ENCODE measurements at places on chromosomes 7 and 10.

DNA sequence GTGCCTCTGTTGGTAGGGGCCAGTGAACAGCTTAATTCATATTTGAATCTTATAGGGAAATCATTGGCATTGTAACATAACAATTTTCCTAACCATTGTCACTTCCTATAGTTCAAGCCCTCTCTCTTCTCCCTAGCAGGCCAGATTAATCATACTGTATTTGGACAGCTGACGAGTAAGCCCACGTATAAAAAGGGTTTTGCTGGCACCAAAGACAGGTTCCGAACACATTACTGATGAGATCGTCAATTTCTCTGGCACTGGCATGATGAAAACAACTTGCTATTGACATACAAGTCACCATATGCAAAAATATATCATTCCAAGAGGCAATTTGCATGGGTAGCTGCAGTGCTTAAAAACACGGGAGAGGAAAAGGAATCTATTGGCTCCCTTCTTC is 891.1 kb upstream of the AUTS2 start:
- DNase-seq: no peak

DNA sequence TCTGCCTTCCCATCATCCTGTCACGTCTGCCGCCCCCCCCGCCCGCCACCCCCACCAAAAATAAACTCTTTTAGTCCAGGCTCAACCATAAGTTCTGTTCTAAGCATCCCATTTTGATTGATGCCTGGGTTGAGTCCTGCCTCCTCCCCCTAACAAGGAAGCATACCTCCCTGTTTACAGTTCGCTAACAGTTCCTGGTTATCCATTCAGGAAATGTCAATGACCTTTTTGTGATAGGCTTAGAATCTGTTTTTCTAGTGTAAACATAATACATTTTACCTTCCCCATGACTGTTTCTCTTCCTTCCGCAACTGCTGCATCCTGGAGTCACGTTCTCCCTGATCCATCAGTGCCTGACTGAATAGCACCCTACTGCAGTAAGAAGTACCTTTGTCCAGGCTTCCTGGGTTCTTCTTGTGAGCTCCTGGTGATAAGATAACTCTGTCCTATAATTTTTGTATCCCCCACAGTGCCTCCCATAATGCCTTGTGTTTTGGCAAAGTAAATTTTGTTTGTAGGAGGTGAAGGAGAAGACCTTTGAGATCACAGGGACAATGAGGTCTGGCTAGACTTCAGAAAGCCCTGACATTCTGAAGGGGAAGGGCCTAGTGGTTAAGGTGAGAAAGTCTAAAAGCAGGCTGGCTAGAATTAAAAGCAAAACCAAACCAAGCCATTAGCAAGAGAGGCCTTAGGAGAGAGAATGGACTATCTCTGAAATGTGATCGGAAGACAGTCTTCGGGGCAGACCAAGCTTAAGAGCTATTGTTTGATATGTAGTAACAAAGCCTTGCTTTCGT is 7.3 kb downstream of the AGFG2 start:
- no peak for DNase-seq

DNA sequence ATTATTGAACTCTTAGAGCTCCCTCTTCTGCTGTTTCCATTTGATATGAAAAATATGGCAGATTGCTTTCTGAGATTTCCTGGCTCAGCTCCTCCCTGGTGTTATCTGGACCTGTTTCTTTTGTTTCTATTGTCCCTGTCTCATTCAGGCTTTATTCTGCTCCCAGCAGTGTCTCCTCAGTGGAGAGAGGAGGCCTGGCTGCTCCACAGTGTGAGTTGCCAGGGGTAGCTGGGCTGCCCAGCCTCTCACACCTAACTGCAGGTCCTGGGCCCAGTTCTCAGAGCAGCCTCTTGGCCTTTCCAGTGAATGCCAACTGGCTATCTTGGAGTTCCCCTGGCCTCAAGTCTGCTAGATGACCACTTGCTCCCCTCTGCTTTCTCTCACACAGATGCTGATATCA is 127.0 kb downstream of the VPS41 start:
- DNase-seq: no peak

- DNase-seq: no peak
These were observed 330.4 kb upstream of the SEMA3A start for GRCh38 chr7:84524714-84525694.

DNA sequence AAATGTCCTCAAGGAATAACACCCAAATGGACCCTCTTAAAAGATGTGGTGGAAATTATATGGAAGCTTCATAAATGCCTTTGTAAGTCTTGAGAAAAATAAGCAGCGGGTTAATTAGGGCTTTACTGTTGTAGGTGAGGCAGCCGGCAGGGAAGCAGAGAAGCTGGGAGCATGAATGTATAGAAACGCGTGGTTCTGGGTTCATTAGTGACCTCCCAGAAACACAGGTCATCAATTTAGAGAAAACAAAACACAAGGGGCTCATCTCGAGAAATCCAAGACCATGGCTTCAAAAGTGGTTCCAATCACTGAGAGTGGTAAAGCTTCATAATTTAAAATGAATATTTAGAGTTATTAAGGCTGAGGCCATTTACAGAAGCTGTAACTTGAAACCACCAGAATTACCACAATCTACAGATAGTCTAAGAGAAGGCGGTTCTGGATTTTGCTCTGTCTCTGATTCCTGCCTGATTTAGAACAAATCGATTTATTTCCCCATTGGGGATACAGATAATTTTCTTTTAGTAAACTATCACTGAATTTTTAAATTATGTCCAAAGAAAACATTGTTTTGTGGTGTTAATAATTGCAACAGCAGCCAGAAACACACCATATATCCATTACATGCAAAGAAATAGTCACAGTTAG is 20.7 kb downstream of the GARIN1A start:
- DNase-seq: no peak

DNA sequence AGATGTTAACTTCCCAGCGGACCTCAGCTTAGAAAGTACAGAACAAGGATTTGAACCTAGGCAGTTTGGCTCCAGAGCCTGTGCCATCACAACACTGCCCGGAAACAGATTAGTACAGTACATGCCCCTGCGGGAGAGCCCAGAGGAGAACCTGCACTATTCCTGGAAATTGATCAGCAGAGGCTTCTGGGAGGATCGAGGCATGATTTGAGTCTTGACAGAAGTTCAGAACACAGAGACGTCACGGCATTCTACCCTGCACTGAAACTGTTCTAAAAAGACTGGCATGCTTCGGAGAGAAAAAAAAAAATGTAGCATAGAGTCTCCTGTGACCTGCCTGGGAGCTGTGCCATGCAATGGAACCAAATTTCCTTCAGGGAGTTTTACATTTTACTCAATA is 9.2 kb upstream of the IL6 start:
- DNase-seq: no peak

- no peak for DNase-seq
These were observed 21.8 kb downstream of the ANK3 start for GRCh38 chr10:60367901-60368300.

DNA sequence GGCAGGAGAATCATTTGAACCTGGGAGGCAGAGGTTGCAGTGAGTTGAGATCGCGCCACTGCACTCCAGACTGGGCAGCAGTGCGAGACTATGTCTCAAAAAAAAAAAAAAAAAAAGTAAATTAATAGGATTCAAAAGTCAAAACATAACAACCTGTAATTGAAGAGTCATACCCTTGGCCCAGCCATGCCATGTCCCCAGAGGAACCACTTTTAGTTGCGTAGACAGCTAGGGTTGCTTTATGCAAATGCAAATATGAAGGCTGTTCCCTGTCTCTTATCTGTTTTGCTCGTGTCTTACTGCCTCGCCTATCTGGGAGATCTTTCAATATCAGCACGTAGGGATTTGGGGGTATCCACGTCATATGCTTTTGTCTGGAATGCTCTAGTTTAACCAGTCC is 73.1 kb downstream of the PRKAG2 start:
- DNase-seq: no peak

GRCh38 chr10:115278294-115278693 is 185.1 kb downstream of the ATRNL1 start:
- no peak for DNase-seq

DNA sequence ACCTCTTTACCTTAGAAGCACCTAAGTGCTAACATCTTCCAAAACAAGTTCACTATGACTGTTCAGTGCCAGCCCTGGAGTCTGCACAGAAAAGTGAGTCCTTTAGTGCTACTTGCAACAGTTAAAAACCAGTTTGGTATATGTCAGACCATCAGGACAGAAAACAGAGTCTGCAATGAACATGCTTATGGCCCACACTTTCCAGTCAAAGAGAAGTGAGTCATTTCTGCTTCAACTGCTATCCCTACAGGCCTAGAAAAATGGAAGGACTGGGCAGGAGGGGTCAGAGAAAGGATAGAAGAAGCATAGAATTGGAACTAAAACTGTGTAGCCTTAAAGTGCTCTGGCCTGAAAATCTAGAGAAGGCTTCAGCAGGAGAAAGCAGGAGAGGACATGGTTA is 108.0 kb downstream of the PDE1C start:
- no peak for DNase-seq

GRCh38 chr10:66586073-66586472 is 339.8 kb upstream of the LRRTM3 start:
- no peak for DNase-seq

DNA sequence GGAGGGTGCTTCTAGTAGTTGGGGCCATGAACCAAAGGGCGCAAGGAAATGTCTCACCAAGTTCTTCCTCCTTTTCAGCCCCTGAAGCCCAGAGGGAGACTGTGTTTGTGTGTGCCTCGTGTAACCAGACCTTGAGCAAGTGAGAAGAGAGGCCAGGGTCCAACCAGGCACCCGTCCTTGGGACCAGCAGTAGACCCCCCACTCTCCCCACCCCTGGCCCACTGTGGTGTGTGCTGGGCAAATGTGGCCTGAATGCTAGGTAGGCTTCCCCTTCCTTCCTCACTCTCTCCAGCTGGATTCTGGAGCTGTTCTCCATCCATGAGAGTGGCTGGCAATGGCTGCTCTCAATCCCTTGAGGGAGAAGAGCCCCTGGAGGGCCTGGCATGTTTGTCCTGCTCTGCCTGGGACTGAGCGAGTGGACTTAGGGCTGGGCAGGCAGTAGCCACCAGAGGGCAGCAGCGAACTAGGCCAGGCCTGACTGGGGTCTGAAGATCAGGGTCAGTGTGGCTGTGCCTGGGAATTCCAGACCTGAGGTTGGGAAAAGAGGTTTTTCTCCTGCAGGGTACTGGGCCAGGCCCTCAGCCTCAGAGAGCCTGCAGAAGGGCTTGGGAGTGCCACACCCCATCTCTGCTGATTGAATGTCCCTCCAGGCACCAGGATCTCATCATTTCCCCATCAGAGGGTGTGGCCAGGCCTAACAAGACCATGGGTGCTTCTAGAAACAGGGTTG is 12.5 kb downstream of the SFRP5 start:
- DNase-seq: peak; percentile 89

- DNase-seq: no peak
These were observed 150.6 kb downstream of the TPST1 start for GRCh38 chr7:66355756-66356155.

GRCh38 chr7:137960020-137960419 is 41.9 kb downstream of the CREB3L2 start:
- DNase-seq: no peak

- peak; percentile 10 for DNase-seq
These were observed 4.0 kb downstream of the ITGA8 start for GRCh38 chr10:15715619-15716227.

GRCh38 chr10:75977139-75977538 is 545.7 kb downstream of the LRMDA start:
- DNase-seq: no peak

GRCh38 chr7:70512144-70512543 is 619.8 kb upstream of the GALNT17 start:
- DNase-seq: no peak

GRCh38 chr7:157253850-157254249 is 83.0 kb upstream of the DNAJB6 start:
- DNase-seq: no peak

GRCh38 chr7:80721883-80722615 is 83.6 kb downstream of the CD36 start:
- peak; percentile 19 for DNase-seq

- DNase-seq: no peak
These were observed 49.5 kb downstream of the CHN2 start for GRCh38 chr7:29243910-29244655.

- no peak for DNase-seq
These were observed 2.5 kb upstream of the ADAMTS14 start for GRCh38 chr10:70669732-70670317.

DNA sequence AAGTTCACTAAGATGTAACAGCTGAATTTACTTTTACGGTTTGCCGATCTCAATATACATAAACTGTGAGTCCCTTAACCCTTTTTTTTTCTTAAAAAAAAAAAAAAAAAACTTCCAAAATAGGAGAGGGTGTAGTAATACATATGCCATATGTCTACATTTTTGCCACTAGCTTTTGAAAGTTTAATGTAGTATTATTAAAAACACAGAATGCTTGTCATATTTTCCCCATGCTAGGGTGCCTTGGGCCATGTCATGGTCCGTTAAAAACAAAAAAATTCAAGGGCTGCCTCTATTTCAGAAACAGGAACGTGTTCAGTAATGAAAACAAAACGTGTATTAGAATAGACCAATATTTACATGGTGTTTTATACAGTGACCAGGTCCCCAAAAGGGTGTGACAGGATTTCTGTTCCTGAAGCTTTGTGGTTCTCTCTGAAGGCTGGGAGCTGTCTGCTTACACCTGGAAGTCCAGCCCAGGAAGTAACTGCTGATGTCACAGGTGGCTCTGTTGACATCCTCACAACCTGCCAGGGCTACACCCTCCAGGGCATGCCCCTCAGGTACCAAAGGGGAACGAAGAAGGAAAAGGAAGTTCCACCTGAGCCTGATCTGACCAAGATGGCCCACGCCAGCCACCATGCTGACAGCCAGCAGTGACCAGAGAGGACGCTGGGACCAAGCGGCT is 79.0 kb downstream of the COBL start:
- DNase-seq: no peak

DNA sequence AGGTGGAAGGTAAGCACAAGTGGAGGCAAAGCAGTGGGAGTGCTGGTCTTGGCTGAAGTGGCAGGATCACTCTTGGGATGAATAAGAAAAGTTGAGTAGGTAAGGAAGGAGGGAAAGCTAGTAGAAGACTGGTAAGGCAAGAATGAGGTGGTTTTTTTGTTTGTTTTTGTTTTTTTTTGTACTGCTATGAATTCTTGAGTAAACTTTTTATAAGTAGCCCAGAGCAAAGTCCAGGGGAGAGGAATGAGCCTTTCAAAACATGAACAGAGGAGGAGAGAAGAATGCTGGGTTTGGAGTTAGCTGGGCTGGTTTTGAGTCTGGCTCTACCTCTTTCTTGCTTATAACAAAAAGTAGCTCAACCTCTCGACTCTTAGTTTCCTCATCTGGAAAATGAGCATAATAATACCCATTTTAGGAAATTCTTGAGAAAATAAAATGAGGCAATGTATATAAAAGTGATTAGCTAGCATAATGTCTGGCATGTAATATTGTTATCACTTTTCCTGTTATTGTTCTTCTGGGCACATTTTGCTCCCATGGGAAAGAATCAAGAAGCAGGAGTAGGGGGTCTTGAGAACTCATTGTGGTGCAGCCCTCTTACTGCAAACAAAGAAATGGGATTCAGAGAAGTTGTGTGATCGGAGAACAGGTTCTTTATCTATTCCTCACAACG is 24.1 kb upstream of the LRRC17 start:
- DNase-seq: no peak

DNA sequence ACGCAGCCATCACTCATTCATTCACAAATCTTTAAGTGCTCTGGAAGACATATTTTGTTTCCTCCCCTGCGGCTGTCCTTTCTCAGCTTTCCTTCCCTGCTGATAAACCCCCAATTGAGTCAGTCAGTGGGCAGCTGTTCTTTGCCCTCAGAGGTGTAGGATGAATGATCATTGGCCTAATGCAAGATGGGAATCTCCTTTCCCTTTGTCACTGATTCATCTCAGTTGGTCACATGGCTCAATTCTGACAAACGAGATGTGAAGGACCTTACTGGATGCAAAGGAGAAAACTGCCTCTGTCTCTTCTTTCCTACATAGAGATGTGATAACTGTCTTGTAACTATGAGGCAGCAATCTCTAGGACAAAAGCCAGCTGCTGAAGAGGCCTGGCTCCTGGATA is 44.6 kb downstream of the COL28A1 start:
- no peak for DNase-seq

Data from HTR-8/SVneo (cell line).